PC-9 (cell line): ENCODE measurements at places on chromosomes 1 and 21. TPM values are rescaled to one million over a fixed set of nuclear protein-coding genes. Genes with fewer than 3 reads are reported as not detected.

- no peak for DNase-seq
Observed at GRCh38 chr1:21652937-21653743, 16.0 kb downstream of the RAP1GAP start.

GRCh38 chr1:64594446-64594845 lies 124.5 kb downstream of the CACHD1 start:
- DNase-seq, result no peak

- DNase-seq, result peak; percentile 54
Observed at GRCh38 chr1:202998836-202999750, 8.1 kb upstream of the TMEM183A start.

GRCh38 chr1:158652721-158653334 lies 33.7 kb downstream of the SPTA1 start:
- DNase-seq, result no peak

- no peak for DNase-seq
Observed at GRCh38 chr21:33664135-33664534, 21.8 kb downstream of the ITSN1 start.

DNA sequence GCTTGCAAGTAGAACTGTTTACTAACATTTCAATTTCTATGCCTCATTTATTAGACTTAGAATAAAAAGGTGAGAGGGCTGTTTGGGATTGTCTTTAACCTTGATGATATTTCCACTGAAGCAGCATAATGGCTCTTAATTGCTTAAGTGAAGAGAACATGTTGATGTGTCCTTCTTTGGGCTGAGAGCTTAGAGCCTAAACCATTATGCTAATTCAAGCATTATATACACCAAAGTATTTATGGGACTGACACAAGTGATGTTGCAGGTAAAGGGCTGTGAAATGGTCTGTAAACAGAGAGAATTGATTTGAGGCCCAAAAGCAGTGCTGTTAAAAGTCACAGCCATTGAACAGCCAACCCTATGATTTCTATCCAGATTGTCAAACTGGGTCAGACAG lies 113.9 kb downstream of the ATG4C start:
- DNase-seq, result no peak

- DNase-seq, result no peak
Observed at GRCh38 chr1:58231204-58231603, 315.3 kb downstream of the OMA1 start.

DNA sequence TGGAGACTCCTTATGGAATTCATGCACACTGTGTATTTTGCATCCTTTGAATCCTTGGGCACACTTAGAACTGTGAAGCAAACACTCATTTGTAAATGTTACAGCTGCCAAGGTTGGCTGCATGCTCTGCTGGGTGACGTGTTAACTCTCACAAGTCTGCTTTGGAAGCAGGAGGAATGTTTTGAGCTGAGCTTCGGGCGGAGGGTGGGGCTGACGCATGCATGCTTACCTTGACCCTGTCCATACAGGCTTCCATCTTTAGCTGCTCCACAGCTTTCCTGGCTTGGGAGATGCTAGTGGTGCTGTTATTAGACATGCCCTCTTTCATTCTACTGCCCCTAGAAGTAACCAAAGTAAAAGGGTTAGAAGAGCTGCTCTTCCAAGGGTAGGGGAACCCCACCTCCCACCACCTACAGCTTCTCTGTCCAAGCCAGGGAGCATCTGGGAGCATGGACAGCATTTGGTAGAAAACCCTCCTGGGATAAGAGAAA lies 66.0 kb downstream of the GNG4 start:
- DNase-seq, result no peak

DNA sequence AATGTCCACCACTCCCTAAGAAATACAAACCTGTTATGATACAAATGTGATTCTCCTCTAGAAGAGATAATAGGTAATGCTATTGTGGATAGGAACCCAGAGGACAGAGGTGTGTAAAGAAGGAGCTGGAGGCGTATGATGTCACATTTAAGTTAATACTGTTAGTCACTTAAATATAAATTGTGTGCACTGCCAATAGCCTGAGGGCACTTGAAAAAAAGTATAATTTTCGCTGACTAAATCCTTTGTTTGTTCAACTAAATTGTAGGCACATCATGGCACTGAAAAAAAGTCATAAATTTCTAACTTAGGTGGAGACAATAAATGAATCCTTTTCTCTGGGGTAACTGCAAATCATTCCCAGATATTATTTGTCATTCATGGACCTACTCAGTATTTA lies 4.4 kb downstream of the RCSD1 start:
- no peak for DNase-seq

- DNase-seq, result peak; percentile 42
Observed at GRCh38 chr1:172969611-172970010, 81.1 kb downstream of the TNFSF18 start.

The SPATA17 gene
- total RNA-seq, result 2.9 and 8.9 TPM in 2 replicates
